ENCODE measurements at places on chromosomes 6 and 20. TPM values are rescaled to one million over a fixed set of nuclear protein-coding genes. Genes with fewer than 3 reads are reported as not detected.

The ULBP2 gene
- total RNA-seq, result 1.5 TPM

DNA sequence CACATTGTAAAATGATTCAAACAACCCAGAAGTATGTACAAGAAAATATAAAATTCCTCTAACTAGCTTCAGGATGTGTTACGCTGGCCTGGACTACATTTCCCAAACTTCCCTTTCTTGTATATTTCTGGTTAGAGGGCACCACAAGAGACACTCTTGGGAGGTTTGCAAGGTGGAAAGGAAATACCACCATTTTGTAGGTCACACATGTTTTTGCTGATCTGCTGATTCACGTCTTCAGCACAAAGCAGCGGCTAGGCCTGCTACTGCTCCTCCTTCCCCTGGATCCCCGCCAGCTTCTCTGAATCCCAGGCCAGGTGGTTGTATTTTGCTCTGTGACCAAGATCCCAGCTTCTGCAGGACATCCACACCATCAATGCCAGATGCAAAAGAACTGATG, 104.2 kb downstream of the AGPAT4 start:
- DNase-seq, result no peak

DNA sequence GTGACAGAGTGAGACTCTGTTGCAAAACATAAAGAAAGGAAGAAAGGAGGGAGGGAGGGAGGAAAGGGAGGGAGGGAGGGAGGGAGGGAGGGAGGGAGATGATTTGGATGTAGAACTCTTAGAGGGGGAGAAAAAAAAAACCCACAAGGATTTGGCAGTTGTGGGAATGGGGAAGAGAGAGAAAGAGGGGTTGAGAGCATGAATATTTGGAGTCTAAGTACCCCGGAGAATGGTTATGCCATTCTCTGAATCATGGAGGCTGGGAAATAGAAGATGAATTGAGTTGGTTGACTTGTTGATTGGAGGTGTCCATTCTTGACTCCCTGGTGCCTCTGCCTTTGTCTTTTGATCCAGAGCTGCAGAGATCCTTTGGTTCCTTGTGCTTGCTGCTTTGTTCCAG, 35.7 kb downstream of the RALY start:
- no peak for DNase-seq

DNA sequence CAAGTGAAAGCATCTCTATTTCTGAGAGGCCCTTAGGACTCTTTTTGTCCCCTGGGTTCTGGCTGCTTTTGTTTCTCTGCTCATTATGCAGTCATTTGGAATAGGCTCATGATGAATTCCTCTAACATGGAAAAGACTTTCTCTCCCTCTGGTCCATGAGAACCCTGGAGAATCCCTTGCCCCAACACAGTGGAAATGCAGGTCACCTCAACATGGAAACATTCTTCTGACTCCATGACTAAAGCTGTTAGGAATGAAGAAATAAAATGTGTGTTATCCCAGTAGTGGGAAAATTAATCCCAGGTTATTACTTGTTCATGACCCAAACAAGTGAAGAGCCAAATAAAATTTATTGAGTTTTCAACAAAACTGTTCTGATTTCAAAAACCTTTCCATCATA, 458.6 kb downstream of the EPM2A start:
- DNase-seq, result no peak

GRCh38 chr20:11912013-11912658, 5.6 kb upstream of the BTBD3 start:
- no peak for DNase-seq

DNA sequence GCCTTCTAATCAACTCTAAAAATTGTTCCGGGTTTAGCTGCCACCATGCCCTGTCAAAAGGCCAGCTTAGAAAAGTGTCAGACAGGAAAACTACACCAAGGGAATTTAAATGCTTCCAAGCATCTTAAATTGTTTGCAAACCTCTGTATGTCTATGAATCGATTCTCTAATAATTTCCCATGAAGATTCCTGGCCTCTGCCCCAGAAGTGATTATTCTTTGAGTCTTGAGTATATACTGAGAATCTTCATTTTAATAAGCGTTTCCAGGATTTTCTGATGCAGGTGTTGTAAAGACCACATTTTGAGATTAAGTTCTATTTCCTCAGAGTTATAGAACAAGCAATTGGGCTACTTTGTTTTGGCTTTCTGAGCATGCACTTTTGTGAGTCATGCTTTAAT, 471.8 kb upstream of the JAG1 start:
- no peak for DNase-seq

DNA sequence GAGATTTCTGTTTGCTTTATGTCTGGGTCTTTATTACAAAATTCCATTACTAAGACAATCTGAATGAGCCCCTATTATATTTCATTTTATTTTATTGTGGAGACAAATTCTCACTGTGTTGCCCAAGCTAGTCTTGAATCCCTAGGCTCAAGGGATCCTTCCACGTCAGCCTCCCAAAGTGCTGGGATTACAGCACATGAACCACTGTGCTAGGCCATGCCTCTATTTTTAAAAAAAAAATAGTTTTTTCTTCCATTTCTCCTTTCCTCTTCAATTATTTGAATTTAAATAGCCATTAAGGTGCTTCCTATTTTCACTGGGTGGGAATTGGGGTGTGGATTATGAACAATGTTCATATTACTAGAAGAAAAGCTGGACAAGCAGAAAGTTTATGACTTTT, 1587.4 kb downstream of the GRIK2 start:
- DNase-seq, result no peak

The SEMG1 gene
- not detected for total RNA-seq

DNA sequence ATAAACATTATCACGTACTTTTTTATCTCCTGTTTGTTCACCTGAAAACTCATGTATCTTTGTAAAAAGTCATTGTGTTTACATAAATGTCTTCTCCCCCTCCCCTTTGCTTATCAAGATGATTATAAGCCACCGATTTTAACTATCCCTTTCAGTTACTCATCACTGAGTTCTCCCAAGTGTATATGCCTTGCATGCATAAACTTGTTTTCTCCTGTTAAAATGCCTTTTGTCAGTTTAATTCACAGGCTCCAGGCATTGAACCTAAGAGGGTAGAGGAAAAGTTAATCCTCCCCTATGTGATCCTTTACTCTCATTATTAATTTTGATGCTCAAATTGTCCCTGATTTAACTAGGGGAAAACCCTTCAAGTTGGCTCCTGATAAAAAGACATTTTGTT, 24.2 kb downstream of the ANKEF1 start:
- DNase-seq, result no peak

The C6orf118 gene
- not detected for total RNA-seq

The C6orf58 gene
- total RNA-seq, result not detected

The VSTM2L gene
- not detected for total RNA-seq

- DNase-seq, result no peak
Observed at GRCh38 chr6:166825553-166826145, 130.7 kb downstream of the RNASET2 start.

The TNFRSF6B gene
- 1.2 TPM for total RNA-seq

DNA sequence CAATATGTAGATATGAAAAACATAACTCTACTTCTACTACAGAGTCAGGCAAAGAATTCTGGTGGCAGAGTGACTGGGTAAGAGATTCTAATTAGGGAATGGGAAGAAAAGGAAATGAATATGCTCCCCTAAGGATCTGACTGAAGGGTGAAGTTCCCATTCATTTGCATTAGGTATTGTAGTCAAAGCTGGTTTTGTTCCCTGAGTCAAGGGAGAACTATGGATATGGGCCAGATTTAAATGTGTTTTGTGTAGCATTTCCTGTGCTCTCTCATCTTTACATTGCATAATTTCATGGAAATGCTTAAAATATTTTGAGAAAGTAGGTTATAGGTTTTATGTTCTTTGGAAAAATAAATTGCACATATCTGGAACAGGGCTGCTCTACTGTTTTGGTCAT, 299.7 kb downstream of the BTBD3 start:
- DNase-seq, result no peak

The GSTA5 gene
- total RNA-seq, result not detected

- no peak for DNase-seq
Observed at GRCh38 chr6:37988127-37988526, 168.6 kb downstream of the ZFAND3 start.

GRCh38 chr6:122730775-122731386, 48.6 kb upstream of the FABP7 start:
- no peak for DNase-seq

DNA sequence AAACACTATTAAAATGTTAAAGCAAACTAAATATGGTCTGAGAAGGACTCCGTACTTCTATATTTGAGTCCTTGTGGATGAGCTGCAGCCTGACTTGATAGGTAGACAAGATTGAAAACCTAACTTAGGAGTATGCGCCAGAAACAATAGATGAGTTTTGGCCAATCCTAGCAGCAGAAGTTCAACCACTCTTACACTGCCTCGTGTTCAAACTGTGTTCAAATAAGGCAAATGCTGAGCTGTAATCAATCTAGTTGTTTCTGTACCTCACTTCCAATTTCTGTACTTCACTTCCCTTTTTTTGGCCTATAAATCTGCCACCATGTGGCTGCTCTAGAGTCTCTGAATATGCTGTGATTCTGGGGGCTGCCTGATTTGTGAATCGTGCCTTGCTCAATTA, 13.2 kb upstream of the SERINC1 start:
- DNase-seq, result no peak

The E2F1 gene
- 81.5 TPM for total RNA-seq

- DNase-seq, result no peak
Observed at GRCh38 chr6:69957985-69958559, 91.7 kb downstream of the COL19A1 start.

DNA sequence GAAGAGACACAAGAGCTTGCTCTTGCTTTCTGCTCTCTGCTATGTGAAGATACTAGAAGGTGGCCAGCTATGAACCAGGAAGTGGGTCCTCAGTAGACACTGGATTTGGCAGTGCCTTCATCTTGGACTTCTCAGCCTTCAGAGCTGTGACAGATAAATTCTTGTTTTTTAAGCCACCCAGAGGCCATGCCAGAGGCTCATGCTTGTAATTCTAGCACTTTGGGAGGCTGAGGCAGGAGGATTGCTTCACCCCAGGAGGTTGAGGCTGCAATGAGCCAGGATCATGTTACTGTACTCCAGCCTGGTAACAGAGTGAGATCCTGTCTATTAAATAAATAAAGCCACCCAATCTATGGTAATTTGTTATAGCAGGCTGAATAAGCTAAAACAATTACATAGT, 185.5 kb upstream of the SALL4 start:
- no peak for DNase-seq

Data from activated T-cell treated with anti-CD3 and anti-CD28 coated beads, Interleukin-2, amount 50 U/mL, for 72 hours (primary cell).